Naive thymus-derived CD8-positive, alpha-beta T cell (primary cell): ENCODE measurements at places on chromosomes 3 and 15. TPM values are rescaled to one million over a fixed set of nuclear protein-coding genes. Genes with fewer than 3 reads are reported as not detected.

DNA sequence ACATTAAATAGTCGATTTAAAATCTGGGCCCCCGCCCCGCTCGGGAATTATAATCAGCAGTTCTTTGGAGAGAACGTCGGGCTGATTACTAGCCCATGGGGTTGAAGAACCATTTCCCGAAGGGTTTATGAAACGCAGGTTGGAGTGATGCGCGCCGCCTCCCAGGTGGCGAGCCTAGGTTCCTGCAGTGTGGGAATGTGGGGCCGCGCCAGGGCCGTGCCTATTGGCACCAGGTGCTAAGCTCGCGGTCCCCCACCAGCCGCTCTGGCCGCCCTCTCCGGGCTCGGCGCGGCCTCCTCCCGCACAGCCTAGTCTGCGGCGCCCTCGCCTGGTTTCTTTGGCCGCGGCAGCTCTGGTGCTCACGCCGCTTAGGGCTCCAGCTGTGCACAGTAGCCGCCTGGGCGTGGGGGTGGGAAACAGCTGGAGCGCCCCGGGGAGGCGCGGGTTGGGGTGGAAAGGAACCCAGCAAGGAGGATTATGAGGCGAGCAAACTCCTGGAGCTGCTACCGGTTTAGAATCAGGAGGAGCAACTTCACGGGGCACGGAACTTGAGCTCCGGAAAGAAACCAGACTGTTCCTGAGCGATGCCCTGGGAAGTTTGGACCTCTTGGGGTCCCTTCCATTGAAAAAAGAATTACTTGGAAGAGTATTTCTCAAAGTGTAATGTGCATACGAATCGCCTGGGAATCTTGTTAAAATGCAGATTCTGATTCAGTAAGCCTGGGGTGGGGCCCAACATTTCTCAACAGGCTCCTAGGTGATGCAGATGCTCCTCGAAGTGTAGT, 5.6 kb upstream of the MECOM start:
- DNase-seq, result no peak

DNA sequence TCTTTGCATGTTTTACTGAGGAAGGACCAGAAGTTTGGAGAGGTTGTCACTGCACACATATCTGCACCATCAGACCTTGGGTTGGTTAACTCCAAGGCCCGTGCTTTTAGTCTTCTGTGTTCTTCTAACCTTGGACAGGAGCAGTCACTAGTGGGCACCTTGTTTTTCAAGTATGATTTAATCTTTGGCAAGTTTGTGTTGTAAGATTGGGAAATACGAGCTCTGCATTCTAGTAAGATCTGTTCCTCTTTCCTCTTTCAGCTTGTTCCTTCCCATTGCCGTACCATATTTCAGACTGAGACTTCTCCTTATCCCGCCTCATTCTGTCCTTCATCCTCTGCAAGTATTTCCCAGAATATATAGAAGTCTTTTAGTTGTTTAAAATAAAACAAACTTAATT, 5.1 kb downstream of the TMOD2 start:
- no peak for DNase-seq

DNA sequence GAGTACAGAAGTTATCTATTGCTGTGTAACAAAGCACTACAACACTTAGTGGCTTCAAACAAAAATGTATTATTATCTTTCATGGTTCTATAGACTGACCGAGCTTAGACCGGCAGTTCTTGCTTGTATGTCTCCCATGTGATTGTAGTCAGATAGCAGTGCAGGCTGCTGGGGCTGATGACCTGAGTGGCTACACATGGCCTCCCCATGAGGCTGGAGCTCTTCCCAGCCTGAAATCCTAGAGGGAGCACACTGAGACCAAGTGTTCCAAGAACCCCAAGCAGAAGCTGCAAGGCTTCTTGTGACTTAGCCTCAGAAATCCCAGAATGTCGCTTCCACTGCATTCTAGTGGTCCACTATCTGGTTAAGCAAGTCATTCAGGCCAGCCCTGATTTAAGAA, 141.2 kb upstream of the TLE3 start:
- no peak for DNase-seq

GRCh38 chr15:67828969-67829646, 3.8 kb downstream of the SKOR1 start:
- no peak for DNase-seq

DNA sequence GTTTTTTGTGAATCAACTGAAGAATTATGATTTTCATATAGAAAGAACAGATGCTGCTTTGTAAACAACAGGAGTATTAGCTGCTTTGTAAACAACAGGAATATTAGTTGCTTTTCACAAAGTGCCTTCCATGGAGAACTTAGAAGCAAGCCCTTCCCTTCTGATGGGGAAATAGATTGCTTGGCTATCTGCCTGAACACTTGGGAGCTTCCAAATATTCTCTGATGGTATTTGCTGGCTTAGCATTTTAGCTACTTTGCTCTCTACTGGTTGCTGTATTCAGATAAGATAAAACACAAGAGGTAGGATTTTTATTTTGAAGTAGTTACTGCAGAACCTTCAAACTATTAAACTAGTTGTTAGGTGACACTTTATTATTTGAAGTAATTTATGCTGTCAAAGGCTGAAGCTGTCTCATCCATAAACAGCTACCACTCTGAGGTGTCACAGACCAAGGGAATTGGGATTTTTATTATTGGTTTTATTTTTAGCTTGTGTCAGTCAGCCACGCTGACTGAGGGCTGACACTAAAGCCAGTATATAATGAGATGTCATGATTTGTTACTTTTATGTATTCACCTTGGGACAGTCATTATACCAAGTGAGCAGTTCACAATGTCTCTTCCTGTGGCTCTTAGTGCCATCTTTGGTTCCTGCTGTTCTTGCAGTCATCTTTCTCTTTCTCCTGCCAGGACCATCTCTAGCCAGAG, 50.0 kb downstream of the ZIC1 start:
- DNase-seq, result no peak

- DNase-seq, result no peak
Measured at GRCh38 chr3:105759442-105760078, 109.3 kb downstream of the CBLB start.

TIPIN gene
- 14.4 TPM for total RNA-seq

GRCh38 chr3:132037581-132037980, 2.8 kb upstream of the CPNE4 start:
- no peak for DNase-seq

STT3B gene
- 108 TPM for total RNA-seq

PROK2 gene
- not detected for total RNA-seq

DNA sequence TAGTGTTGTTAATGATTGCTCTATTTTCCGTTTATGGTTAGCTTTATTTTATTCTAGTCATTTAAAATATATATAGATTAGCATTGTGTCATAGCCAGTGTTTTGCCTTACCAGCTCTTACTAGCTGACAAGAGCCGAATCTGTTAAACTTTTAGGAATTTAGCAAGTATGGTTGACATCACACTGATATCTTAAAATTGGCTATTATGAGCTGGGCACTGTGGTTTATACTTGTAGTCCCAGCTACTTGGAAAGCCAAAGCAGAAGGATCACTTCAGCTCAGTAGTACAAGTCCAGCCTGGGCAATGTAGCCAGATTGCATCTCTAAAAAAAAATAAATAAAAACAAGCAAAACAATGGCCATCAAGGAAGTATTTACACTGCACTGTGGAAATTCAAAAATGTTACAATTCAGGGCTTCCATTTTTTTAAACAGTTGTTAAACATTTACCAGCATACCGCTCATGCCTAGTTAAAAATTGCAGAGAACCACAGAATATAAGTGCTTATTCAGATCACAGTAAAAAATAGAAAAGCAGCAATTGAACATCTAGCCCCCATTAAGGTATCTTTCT, 208.4 kb upstream of the CGNL1 start:
- DNase-seq, result no peak

FHIT gene
- total RNA-seq, result 11.7 TPM

XCR1 gene
- total RNA-seq, result not detected

GRCh38 chr15:40847223-40847961, 3.5 kb downstream of the SPINT1 start:
- no peak for DNase-seq

NR2C2 gene
- 94.5 TPM for total RNA-seq

DNA sequence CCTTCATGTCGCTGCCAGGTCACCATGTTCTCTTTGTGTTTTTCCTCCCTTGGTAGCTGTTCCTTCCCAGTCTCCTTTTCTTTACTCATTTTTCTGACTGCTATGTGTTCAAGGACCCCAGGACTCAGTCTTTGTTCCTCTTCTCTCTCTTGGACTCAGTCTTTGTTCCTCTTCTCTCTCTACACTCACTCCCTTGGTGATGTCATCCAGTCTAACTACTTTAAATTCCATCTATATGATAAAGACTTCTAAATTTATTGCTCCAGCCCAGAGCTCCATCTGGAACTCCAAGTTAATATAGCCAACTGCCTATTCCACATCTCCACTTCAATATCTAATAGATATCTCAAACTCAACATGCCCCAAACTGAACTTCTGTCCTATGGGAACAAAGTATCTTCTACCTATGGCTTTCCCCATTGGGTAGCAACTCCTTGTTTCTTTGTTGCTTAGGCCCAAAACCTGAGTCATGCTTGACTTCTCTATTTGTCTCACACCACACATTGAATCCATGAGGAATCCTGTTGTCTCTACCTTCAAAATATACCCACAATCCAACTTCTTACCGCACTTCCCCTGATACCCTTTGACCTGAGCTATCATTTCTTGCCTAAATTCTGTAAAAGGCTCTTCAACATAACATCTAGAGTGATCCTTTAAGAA, 4.9 kb upstream of the DYNC1LI1 start:
- no peak for DNase-seq

- no peak for DNase-seq
Measured at GRCh38 chr3:54530944-54531343, 396.9 kb downstream of the LRTM1 start.

DNA sequence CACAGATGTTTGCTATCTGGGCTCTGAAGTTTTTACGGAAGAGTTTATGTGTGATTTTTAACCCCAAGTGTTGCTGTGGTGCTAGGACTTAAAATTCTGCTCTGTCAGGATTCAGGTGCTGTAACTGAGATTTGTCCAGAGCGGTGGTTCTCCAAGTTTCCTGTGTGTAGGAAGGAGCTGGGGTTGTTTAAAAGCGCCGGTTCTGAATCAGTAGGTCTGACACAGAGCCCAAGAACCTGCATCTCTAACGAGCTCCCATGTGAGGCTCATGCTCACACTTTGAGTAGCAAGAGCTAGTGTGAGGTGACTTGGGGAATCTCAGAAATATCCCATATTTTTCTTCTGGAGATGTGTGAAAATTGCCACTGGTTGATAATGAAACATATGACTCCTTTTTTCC, 325.5 kb downstream of the SATB1 start:
- no peak for DNase-seq

DNA sequence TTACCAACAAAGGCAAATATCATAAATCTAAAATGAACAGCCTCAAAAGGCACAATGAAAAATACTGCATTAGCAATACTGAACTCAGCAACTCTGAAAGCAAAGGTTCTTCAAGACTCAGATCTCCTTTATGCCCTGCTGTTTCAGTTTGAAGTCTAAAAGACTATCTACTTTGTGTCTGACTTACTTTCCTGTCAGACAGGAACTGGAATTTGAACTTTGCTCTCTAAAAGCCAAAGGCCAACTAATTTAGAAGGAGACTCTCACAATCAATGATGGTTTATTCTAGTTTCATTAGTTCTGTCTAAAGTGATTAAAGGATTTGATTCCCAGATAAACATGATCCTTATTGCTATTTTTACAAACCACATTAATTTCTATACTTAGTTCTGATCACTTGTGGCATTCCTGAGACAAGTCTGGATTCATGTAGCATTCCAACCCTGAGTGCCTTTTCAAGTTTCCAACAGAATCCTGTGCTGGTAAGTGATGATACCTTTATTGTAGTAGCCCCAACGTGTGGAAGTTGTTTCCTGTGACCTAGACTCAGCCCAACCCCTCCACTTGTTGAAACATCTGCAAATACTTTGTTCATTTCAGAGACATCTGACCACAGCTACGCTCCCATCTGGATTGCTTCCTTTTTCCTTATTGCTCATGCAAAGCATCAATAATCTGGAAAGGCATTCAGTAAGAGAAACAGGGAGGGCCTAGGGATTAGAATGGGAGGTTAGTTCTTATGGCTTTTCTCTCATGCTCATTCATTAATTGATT, 14.9 kb upstream of the LEKR1 start:
- DNase-seq, result no peak
